ENCODE measurements at places on chromosomes 7 and 10.

GRCh38 chr7:14487701-14488395, 414.7 kb downstream of the DGKB start:
- DNase-seq = no peak

DNA sequence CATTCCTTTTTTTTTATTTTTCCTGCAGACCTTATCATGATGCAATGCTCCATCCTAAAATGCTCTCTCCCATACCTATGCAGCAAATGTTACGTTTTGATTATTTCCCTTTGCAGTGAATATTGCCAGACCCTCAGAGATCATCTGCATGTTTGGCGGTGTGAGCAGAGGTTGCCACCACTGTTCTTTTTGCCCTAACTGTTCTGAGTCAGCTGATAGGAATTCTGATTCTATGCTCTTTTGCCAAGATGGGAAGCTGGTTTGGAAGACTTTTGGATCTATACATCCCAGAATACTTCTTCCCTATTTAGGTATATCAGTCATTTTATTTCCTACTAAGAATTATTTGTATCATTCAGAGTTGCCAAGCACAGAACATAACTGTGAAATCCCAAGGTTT, 130.5 kb downstream of the KLF6 start:
- DNase-seq = no peak

- no peak for DNase-seq
Measured at GRCh38 chr7:85561706-85562105, 374.9 kb upstream of the SEMA3D start.

DNA sequence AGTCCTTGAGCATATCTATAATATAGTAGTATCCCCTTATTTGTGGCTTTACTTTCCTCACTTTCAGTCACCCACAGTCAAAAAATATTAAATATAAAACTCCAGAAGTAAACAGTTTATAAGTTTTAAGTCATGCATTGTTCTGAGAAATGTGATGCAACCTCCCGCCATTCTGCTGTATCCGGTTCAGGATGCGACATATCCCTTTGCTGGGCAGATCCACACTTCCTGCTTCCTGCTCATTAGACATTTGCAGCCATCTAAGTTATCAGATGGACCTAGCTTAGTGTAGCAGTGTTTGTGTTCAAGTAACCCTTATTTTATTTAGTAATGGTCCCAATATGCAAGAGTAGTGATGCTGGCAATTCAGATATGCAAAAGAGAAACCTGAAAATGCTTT, 38.9 kb upstream of the BMS1 start:
- no peak for DNase-seq

GRCh38 chr10:51006686-51007085, 67.6 kb upstream of the PRKG1 start:
- DNase-seq = no peak

DNA sequence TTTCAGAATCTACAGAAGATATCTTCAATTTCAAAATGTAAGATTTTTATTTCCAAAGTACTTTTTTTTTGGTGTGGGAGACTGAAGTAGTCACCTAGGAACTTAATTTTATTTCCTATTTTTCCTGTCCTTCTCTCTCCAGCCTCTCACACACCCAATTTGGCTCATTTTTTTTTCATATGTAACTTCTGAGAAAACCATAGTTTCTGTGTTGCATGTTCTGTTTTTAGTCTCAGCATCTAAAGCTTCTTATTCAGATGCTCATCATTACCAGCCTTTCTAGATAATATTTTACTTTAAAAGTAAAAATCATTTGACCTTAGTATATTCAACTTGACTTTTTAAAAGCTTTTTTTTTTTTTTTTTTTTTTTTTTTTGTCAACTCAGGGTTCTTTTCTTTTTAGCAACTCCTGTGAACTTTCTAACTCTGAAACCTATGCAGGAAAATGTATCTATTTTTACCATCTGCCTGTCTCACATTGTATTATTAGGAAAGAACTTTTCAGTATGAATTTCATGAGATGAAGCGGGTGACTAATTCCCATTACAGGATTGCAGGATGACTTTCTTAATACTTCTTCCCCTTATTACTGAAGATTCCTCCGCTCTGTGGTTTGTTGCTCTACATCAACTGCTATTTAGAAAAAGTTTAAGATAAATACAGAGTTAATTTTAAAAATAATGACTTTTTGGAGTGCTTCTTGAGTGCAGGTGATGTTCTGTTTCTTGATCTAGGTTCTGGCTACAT, 73.6 kb upstream of the LSM8 start:
- DNase-seq = no peak

DNA sequence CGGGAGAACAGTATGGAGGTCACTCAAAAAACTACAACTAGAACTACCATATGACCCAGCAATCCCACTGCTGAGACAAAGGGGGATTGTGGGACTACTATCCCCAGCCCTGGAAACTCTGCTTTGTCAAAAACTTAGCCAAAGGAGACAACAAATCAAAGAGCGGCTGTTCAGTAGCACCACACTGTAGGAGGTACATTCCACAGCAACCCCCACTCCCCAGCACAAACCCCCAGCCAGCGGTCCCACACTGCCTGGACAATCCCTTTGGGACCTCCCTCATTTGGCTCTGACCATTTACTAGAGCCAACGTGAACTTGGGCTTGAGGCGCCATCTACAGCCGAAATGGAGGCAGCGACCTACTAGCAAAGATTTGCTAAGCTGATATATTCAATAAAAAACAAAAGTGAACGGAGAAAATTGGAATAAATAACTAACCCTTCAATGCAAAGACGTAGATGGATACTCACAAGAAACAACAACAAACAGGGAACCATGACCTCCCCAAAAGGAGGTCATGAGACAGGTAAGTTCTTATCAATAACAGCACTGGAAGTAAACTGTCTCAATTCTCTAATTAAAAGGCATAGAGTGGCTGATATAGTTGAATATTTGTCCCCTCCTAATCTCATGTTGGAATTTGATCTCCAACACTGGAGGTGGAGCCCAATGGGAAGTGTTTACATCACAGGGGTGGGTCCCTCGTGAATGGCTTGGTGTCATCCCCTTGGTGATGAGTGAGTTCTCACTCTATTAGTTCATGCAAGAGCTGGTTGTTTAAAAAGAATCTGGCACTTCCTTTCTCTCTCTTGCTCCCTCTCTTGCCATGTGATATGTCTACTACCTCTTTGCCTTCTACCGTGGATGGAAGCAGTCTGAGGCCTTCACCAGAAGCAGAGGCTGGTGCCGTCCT, 119.0 kb upstream of the KCNMA1 start:
- peak; percentile 68 for DNase-seq

DNA sequence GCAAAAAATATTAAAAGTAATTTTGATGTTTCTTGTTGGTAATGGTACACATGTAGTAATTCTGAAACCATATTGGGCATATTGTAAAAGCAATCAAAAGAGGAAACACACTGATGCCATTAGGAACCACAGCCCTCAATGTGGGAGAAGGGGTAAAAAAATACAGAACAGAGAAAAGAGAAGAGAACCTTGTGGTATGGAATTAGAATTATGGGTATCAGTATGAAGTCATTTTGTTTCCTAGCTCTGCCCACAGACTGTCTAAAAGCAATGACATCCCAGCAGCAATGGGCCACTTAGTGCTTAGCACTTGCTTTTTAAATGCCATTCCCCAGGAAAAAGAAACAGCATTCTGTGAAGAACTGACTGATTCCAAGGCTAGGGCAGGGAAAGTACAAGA, 61.5 kb downstream of the CPVL start:
- no peak for DNase-seq

GRCh38 chr7:139576179-139576973, 52.9 kb downstream of the CLEC2L start:
- DNase-seq = no peak

DNA sequence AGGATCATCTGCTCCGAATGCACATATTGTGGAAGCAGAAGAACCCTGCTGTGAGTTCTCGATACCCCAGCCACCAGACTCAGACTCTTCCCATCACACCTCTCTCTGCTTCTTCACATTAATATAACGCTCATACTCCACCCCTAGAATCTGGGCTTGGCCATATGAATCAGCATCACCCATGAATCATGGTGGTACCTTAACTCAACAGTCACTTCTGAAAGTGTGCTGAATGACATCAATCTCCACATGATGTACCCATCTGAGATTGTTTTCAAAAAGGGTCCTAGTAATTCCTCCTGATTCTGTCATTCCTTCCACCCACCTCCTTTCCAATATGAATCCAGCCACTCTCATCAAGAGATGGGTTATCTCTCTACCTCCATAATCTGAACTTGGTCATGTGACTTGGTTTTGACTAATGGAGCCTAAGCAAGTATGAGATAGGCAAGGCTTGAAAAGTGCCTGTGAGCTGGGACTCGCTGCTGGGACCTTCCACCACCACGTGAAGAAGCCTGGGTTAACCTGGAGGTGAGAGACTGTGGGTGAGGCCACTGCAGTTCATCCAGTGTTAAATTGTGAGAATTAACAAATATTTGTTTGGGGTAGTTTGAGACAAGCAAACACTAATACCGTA, 15.4 kb downstream of the YWHAG start:
- peak; percentile 70 for DNase-seq

DNA sequence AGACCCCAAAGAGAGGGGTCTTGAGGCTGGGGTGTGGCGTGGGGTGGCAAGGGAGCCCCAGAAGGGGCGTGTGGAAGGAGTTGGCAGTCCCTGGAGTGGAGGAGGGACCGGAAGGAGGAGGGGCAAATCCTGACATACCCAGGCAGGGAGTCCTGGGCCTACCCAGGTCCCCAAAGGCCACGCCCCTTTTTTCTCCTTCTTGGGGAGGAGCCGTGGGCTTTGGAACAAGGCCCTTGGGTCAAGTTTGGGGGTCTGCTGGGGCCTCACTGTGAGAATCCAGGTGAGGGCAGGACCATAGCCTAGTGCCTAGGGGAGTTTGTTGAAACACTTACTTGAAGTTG, 1.2 kb upstream of the SMARCD3 start:
- DNase-seq = peak; percentile 88

DNA sequence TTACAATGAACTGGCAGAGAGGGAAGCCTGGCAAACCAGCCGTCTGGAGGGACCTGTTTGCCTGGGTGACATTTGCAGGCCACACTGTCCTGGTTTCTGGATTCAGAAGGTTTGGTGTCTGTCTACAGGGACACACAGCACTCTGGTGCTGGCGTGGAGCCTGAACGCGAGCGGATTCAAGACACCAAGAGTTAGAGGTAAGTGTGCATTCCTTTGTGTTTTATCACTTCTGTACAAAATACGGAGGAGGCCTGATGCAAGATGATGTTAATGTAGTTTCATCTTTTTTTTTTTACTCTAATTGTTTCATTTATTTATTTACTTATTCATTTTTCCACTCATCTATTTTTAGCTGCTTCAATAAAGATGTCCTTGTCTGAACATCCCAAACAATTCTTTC, 485.3 kb upstream of the ADARB2 start:
- DNase-seq = no peak

DNA sequence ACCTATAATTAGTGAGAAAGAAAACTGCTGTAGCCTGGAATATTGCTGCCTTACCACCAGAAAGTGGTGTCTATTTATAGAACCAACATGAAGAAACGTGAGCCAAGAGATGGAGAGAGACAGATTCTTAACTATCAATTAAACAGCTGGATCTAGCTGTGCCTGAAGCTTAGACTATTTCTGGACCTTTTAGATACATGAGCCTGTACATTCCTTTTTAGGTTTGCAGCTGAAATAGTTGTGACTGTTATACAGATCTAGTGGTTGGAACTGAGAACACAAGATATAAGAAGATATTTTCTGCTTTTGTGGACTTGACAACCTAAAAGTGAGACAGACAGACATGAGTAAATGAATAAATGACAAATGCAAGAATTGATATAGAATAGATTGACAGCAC, 73.4 kb downstream of the CDK14 start:
- DNase-seq = no peak

- DNase-seq = no peak
Measured at GRCh38 chr7:157568106-157568769, 231.4 kb downstream of the DNAJB6 start.

DNA sequence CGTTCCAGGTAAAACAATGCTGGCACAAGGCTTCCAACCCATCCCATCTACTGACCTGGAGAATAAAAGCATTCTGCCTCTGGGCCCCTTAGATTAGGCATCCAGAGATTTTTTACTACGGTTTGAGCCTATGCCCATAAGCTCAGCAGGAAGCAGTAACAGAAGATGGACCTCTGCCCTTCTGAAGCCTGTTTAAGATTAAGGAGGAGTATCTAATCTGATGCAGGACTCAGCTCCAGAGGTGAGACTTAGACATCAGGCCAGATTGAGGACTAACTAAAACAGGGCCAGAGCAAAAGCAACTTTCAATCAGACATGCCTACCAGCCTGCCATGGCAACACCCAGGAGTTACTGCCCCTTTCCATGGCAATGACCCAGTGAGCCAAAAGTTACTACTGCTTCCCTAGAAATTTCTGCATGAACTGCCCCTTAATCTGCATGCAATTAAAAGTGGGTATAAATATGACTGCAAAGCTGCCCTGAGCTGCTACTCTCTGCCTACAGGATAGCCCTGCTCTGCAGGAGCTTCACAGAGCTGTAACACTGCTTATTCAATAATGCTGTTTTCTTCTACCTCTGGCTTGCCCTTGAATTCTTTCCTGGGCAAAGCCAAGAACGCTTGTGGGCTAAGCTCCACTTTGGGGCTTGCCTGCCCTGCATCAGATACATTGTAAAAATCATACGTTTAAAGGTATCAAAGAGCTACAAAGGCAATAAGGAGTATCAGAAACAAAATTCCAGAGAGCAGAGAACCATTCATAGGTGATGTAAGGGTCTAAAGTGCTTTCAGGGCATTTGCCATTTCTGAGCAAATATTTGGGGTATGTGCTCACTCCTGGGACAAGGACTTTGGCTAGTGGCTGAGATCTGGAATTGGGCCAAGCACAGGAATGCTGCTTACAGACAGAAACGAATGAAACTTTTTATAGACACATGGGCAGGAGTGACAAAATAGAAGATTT, 25.0 kb upstream of the CNNM1 start:
- no peak for DNase-seq

GRCh38 chr10:24869354-24870015, 82.9 kb downstream of the PRTFDC1 start:
- no peak for DNase-seq

DNA sequence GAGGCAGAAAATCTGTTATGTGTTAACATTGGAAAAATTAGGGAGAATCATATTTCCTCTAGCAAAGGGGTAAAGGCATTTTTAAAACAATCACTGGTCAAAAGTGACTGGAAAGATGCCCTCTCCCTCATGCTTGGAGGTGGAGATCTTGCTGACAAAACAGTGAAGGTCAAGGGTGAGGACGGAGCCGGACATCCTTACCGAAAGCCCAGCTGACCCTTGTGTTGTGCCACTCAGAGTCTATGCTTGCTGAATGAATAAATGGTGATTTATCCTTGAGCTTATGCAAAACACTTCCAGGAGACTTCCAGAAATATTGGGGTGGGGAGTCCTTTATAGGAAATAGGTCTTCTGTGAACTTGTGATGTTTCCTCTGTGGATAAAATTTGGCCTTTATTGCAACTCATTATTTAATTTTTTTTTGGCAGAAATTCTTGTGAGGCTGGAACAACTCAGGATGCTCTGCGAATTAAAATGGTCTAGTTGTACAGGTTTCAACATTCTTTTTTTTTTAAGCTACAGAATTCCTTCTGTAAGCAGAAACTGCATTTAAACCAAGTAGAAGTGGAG, 28.3 kb upstream of the ELMO1 start:
- DNase-seq = no peak
